HFFc6 (cell line): ENCODE measurements at places on chromosomes 11 and 22. TPM values are rescaled to one million over a fixed set of nuclear protein-coding genes. Genes with fewer than 3 reads are reported as not detected.

Gene MCAT
- 14.8 to 18.3 TPM (median 15.1 TPM) in 3 replicates for total RNA-seq

Gene SYNGR1
- 17.6 to 22.3 TPM (median 19.9 TPM) in 3 replicates for total RNA-seq

Gene ZNF280B
- 0.14 to 0.39 TPM (median 0.30 TPM) in 3 replicates for total RNA-seq

GRCh38 chr22:42949159-42949558 is 65.8 kb downstream of the PACSIN2 start:
- peak overlapping the region; percentile 45 for H3K27ac ChIP-seq
- no peak overlapping the region for H3K4me3 ChIP-seq
- peaks cover 17% of the 10 kb centered on the region for H3K36me3 ChIP-seq
- H3K4me1 ChIP-seq, result peaks cover 58% of the 10 kb centered on the region
- no peak for DNase-seq

DNA sequence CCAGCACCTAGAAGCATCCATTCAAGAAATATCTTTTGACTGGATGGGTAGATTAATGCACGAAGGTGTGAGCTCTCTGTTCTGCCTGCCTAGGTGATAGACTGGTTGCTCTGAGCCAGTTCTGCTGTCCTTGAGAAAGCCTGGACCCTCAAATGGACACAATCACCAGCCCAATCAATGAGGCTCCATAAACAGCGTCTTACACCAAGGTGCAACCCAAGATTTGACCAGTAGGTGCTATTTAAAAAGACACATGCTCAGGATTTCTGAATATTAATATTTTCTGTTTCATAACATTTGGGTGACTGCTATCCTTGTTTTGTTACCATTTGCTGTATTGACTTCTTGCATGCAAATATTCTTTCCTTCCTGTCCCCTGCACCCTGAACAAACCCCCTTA is 39.0 kb downstream of the PAMR1 start:
- no peaks in the 10 kb centered on the region for H3K4me1 ChIP-seq
- H3K27me3 ChIP-seq, result no peaks in the 10 kb centered on the region; the same call in 1 of the 2 replicates
- peaks cover 36% of the 10 kb centered on the region for H3K36me3 ChIP-seq
- 0 out of 2 replicates have a peak overlapping the region, but pooled peaks have one; percentile 20 for H3K27ac ChIP-seq

- H3K4me1 ChIP-seq, result peaks cover 41% of the 10 kb centered on the region
- DNase-seq, result peak; percentile 64
- H3K27me3 ChIP-seq, result peaks cover 3% of the 10 kb centered on the region; the same call in 1 of the 2 replicates
- H3K4me3 ChIP-seq, result peak overlapping the region; percentile 98
- peak overlapping the region; percentile 97 for H3K27ac ChIP-seq
Measured at GRCh38 chr22:20080776-20081654, 974 bp downstream of the DGCR8 start.

DNA sequence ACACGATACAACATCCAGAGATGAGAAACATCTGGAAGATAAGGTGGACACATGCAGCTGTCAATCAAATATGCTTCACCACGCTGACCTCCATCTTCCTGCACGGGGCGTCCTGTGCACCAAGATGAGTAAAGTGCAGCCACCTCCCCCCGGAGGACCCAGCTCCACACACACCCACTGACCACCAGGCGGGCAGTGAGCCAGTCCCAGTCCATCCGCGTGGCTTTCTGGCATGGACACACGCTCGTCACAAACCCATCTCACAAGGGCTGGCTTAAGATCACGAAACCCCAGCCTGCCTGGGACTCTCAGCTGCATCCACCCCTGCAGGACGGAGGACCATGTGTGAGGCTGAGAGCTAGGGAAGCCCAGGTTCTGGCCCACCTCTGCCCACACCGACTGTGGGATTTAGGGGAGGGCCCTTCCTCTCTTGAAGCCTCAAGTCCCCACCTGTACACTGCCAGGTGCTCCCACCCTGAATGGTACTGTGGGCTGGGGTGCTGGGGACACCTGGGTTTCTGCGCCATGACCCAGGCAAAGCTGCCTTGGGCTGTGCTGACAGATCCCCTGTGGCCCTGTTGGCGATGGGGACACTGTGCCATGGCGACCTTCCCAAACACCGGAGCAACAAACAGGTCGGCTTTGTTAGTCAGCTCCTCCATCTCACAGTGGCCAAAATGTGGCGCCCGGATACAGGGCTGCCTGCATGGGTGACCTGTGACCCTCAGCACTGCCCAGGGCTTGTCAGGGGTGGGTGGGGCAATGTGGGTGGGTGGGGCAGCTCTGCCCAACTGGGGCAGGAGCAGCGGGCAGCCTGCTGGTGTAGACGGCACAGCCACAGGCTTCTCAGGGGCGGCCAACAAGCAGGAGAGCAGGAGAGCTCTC is 629.0 kb downstream of the TBC1D22A start:
- H3K27ac ChIP-seq, result no peak overlapping the region
- H3K4me1 ChIP-seq, result no peaks in the 10 kb centered on the region
- no peak for DNase-seq
- no peak overlapping the region for H3K4me3 ChIP-seq
- H3K27me3 ChIP-seq, result no peaks in the 10 kb centered on the region; the same call in 1 of the 2 replicates
- H3K36me3 ChIP-seq, result peaks cover 2% of the 10 kb centered on the region; the same call in 1 of the 2 replicates
